ENCODE measurements at places on chromosomes 6 and 20. TPM values are rescaled to one million over a fixed set of nuclear protein-coding genes. Genes with fewer than 3 reads are reported as not detected.

Gene CCN2
- 194 TPM for total RNA-seq

Gene RSPH4A
- 0.31 TPM for total RNA-seq

Gene DAAM2
- total RNA-seq, result 15.8 TPM

Gene PRRT1
- total RNA-seq, result 0.77 TPM

Gene NKAIN4
- not detected for total RNA-seq

Gene PACSIN1
- 3.4 TPM for total RNA-seq

Gene ZC2HC1B
- not detected for total RNA-seq

Gene SPTLC3
- 8.1 TPM for total RNA-seq

Gene PRSS16
- 0.31 TPM for total RNA-seq

Gene PI16
- total RNA-seq, result 28.2 TPM

Gene STAU1
- total RNA-seq, result 48.7 TPM

Gene LY6G6F
- total RNA-seq, result not detected

Gene CST4
- total RNA-seq, result not detected

Gene FRK
- total RNA-seq, result 4.8 TPM

Gene CCR6
- not detected for total RNA-seq

Gene CYP39A1
- total RNA-seq, result 5.4 TPM

Gene BTNL2
- total RNA-seq, result not detected

Gene PSMA7
- 210 TPM for total RNA-seq

Gene ULBP2
- total RNA-seq, result 0.71 TPM

Gene TBPL1
- 17.8 TPM for total RNA-seq

Gene FRS3
- total RNA-seq, result 5.2 TPM

Measured in left cardiac atrium (tissue), 4 donors.